Stimulated activated CD4-positive, alpha-beta T cell treated with anti-CD3 and anti-CD28 coated beads, TNF-alpha, amount 100 ng/mL, for 4 hours (primary cell): ENCODE measurements at places on chromosomes 5 and 9.

DNA sequence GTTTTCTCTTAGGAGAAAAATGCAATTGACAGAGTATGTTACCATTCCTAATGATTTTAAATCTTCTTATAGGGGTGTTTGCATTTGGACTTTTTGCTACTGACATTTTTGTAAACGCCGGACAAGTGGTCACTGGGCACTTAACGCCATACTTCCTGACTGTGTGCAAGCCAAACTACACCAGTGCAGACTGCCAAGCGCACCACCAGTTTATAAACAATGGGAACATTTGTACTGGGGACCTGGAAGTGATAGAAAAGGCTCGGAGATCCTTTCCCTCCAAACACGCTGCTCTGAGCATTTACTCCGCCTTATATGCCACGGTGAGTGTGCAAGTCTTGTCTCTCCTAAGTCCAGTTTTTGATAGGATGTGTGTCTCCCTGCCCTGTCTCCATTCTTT lies 75.7 kb downstream of the BAAT start:
- DNase-seq: no peak

- no peak for DNase-seq
These were observed 224.1 kb upstream of the ISL1 start for GRCh38 chr5:51159164-51159563.

DNA sequence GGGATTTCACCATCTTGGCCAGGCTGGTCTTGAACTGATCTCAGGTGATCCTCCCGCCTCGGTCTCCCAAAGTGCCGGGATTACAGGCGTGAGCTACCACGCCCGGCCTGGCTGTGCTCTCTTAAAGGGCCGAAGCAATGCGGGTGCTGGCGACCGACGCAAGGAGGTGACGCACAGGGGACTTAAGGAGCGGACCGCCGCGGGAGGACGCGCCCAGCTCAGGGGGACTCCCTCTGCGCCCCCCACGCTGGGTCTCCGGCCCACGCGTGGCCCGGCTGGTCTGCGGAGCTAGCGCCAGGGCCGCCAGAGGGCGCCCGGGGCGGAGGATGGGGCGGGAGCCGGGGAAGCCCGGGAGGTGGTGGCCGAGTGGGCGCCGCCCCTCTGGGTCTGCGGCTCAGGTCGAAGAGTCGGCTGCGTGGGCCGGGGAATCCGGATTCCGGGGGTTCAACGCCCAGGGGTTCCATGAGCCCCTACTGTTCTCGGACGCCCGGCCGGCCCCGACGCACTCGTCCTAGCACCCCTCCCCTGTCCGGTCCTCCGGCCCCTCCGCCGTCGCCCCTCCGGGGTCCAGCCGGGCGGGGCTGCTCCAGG lies 502 bp upstream of the CERCAM start:
- peak; percentile 57 for DNase-seq

DNA sequence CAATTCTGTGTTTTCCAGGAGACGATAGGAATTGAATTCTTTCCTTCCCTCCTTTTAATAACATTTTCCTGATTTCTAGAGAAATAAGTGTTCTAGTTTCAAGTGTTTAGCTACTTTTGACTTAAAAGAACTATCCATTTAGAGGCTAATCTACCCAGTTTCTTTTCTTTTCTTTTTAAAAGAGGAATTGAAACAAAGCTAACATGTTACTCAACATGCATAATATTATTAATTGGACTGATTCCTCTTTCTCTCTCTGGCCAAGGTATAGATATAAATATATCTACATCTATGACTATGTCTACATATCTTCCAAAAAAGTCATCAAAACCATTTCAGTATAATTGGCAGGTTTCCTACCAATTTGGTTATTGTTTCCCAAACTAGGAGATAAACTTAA lies 309.8 kb downstream of the TRPM3 start:
- no peak for DNase-seq

DNA sequence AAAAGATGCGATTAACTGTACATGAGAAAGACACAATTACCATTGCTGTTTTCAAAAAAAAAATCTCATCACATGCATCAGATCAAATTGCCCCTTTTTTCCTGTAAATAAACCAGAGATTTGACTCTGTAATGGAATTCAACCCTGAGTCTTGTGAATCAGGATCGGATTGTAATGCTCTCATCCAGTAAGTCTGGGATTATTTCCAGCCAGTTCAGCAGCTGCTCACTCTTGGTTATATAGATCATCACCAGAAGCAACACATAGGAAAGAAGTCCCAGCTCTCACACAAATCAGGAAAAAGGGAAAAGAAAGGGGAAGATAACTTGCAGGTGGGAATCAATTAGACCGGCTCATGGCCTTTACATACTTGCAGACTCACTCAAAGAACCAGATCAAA lies 97.8 kb upstream of the SPOCK1 start:
- no peak for DNase-seq

DNA sequence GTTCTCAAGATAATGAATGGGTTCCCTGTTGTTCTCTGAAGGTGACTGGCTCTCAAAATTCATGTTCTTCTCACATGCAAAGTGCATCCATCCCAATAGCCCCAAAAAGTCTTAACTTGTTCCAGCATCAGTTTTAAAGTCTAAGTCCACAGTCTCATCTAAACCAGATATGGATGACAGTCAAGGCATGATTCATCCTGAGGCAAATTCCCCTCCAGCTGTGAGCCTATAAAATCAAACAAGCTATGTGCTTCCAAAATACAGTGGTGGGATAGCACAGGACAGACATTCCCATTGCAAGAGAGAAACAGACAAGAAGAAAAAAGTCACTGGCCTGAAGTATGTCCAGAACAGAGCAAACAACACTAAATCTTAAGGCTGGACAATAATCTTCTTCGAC lies 25.4 kb downstream of the FBXO10 start:
- no peak for DNase-seq

- no peak for DNase-seq
These were observed 15.8 kb upstream of the PSAT1 start for GRCh38 chr9:78280982-78281668.

GRCh38 chr5:130868186-130868840 lies 296.7 kb downstream of the HINT1 start:
- no peak for DNase-seq

DNA sequence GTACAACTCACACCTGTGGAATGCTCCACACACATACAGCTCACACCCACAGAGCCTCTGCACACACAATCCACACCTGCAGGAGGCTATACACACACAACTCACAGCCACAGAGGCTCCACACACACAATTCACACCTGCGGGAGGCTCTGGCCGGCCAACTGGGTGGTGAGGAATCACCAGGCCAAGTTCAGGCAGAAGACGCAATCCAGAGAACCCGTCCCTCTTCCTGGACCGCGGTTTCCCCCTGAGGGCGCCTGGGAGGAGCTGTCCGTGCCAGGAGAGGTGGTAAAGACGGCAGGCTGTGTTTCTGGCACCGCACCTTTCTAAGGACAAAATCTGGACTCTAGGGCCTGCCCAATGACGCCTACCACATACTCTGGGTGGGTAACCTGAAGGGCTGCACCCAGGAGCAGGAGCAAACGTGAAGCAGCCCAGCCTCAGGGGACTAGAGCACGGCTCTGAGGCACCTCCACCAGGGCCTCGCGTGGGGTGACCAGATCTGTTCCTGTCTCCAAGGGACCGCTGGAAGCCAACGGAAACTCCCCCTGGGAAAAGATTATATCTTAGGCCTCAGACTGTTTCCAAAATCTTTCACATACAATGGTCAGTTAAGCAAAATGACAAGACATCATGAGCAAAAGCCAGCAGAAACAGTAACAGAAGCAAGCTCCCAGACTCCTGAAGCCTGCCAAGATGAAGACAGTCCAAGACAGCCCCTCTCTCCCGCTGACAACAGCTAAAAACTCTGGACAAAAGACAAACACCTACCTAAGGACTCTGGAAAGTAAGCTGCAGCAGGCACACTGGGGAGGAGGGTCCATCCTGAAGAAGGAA lies 16.9 kb downstream of the CAMSAP1 start:
- DNase-seq: no peak

- DNase-seq: no peak
These were observed 147.1 kb downstream of the ZNF608 start for GRCh38 chr5:124599028-124599973.

GRCh38 chr9:131113655-131114054 lies 11.7 kb upstream of the NUP214 start:
- no peak for DNase-seq

GRCh38 chr9:36023260-36024048 lies 13.3 kb upstream of the RECK start:
- peak; percentile 45 for DNase-seq

GRCh38 chr5:30736669-30737068 lies 456.8 kb upstream of the CDH6 start:
- no peak for DNase-seq

- DNase-seq: no peak
These were observed 40.4 kb downstream of the BASP1 start for GRCh38 chr5:17257705-17258273.

DNA sequence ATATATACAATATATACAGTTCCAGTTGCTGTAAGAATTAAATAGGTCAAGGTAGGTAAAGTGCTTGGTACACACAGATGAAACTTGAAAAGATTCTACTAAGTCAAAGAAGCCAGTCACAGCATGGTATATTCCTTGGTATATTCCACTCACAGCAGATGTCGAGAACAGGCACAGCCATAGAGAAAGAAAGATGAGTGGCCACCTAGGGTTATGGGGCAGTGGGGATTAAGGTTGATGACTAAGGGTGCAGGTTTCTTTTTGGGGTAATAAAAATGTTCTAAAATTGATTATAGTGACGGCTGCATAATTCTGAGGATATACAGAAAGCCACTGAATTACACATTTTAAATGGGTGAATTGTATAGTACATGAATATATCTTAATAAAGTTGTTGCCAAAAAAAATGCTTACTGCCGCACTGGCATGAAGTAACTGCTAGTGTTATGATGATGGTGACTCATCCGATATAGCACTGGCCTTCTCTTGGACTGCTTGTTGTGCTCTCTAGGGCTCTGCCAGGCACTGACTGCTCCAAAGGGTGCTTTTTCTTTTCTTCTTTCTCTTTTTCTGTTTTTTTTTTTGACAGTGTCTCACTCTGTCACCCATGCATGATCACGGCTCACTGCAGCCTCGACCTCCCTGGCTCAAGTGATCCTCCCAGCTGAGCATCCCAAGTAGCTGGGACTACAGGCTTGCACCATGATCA lies 23.5 kb downstream of the TBC1D2 start:
- no peak for DNase-seq

- DNase-seq: no peak
These were observed 125.2 kb upstream of the CDH18 start for GRCh38 chr5:20113031-20113715.

GRCh38 chr9:74503219-74503618 lies 6.1 kb downstream of the RORB start:
- no peak for DNase-seq

- DNase-seq: no peak
These were observed 88.0 kb downstream of the LURAP1L start for GRCh38 chr9:12862611-12863410.

GRCh38 chr5:159456261-159456660 lies 126.0 kb upstream of the IL12B start:
- DNase-seq: no peak

DNA sequence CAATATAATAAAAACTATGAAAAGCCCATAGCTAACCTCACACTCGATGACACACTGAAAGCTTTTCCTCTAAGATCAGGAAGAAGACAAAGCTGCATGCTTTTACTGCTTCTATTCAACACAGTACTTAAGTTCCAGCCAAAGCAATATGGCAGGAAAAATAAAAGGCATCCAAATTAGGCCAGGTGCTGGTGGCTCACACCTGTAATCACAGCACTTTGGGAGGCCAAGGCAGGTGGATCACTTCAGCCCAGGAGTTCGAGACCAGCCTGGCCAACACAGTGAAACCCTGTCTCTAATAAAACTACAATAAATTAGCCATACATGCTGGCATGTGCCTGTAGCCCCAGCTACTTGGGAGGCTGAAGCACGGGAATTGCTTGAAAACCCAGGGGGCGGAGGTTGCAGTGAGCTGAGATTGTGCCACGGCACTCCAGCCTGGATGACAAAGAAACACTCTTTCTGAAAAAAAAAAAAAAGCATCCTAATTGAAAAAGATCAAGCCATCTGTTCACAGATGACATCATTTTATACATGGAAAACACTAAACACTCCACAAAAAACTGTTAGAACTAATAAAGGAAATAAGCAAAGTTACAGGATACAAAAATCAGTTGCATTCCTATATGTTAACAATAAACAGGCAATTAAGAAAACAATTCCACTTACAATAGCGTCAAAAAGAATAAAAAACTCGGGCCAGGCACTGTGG lies 17.9 kb downstream of the ZFR start:
- no peak for DNase-seq

DNA sequence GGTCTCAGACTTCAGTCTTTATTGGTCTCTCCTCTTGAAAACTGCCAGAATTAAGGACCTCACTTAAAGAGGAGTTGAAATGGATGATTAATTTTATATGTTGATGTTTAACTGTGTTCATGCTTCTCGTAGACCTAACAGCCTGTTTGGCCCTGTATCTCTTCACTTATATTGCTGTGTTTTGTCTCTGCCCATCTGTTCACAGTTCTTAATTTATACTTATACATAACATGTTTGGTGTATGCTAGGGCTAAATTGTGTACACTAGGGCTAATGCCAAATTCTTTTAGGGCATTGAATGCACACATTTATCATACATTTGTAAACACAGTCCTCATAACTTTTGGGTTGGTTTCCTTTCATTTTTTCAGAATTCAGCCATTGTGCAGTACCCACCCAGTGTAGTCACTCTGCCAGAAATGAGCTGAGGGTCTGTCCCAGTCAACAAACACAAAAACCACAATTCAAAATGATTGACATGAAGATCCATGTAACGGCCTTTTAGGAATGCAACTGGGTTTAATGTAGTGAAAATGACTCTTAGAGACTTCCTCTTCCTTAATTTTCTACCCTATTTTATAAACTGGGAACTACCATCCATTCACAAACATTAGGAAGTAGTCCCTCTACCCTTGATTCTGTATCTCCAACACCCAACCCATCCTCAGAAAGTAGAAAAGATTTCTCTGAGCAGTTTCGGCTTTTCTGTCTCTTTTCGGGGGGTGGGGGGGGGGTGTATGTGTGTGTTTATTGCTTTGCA lies 668.8 kb upstream of the KLF4 start:
- DNase-seq: no peak

DNA sequence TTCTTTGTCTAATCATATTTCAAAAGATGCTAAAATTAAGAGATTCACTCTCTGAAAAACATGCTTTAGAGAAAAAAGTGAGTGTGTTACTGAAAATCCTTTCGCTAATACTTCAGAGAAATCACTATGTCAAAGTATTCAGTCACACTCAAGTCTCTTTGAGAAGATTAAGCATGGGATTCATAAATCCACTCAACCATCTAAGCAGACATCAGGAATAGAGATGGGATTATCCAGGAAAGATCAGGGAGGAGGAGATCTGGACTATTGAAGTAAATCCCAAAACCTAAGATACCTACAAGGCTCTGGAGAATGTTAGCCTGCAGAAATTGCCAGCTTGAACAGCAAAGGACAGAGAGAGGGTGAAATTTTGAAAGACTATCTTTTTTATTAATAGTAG lies 317.2 kb upstream of the ACO1 start:
- DNase-seq: no peak
